ENCODE measurements at places on chromosomes 5 and 9. TPM values are rescaled to one million over a fixed set of nuclear protein-coding genes. Genes with fewer than 3 reads are reported as not detected.

Gene AHRR
- total RNA-seq, result 10.7 TPM

Gene USP20
- total RNA-seq, result 11.3 TPM

Gene PTGES2
- 53.4 TPM for total RNA-seq

Gene ELOVL7
- total RNA-seq, result not detected

Gene ZMAT2
- total RNA-seq, result 65.3 TPM

Data from smooth muscle cell of the umbilical artery (primary cell).